ENCODE measurements at places on chromosomes 7 and 10. TPM values are rescaled to one million over a fixed set of nuclear protein-coding genes. Genes with fewer than 3 reads are reported as not detected.

Gene PTPN12
- 84.3 TPM for total RNA-seq

Gene ASB13
- total RNA-seq = 1.9 TPM

GRCh38 chr7:1095621-1096155 is 7.8 kb downstream of the GPER1 start:
- DNase-seq = no peak

GRCh38 chr7:44655341-44655740 is 48.9 kb downstream of the OGDH start:
- no peak for DNase-seq
